Fibroblast of the aortic adventitia (primary cell): ENCODE measurements at places on chromosomes 2 and 18. TPM values are rescaled to one million over a fixed set of nuclear protein-coding genes. Genes with fewer than 3 reads are reported as not detected.

ARHGEF4 gene
- total RNA-seq: 5.2 and 9.8 TPM in 2 replicates

C2orf81 gene
- total RNA-seq: 1.9 and 2.8 TPM in 2 replicates

VIL1 gene
- not detected in 2 replicates for total RNA-seq

- DNase-seq: no peak
These were observed 24.4 kb upstream of the DTNB start for GRCh38 chr2:25697559-25698341.

DNA sequence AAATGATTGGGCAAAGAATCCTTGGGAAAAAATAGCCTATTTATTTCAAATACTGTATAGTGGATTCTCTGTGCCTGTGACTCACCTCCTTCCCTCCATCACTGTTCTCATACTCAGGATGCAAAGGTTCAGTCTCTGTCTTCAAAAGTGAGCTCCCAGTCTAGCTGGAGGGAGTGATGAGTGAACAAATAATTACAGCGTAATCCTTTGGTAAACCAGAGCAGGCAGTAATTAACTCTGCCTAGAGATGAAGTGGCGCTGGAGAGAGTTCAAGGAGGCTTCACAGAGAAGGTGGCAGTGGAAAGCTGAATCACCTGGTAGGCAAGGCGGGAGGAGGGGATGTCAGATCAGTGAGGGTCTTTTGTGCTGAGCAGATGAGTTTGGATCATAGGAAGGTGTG lies 6.5 kb downstream of the DGUOK start:
- DNase-seq: no peak

DNA sequence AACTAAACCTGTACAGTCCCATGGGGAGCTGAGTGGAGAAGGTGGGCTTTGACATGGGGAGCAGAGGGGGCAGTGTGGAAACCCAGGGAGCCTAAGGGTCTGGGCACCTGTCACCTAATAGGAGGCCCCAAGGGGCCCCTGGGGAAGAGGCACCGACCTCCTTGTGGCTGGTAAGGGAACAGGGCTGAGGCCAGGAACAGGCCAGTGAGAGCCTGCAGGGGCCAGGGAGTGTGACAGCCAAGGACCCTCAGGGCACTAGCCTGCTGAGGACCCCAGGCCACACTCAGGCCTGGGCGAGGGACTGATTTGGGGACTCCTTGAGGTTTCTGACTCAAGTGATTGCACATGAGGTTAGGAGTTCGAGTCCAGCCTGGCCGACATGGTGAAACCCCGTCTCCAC lies 24.5 kb upstream of the ALPP start:
- DNase-seq: no peak

GRCh38 chr18:2150566-2150965 lies 420.7 kb downstream of the METTL4 start:
- DNase-seq: peak; percentile 76

DNA sequence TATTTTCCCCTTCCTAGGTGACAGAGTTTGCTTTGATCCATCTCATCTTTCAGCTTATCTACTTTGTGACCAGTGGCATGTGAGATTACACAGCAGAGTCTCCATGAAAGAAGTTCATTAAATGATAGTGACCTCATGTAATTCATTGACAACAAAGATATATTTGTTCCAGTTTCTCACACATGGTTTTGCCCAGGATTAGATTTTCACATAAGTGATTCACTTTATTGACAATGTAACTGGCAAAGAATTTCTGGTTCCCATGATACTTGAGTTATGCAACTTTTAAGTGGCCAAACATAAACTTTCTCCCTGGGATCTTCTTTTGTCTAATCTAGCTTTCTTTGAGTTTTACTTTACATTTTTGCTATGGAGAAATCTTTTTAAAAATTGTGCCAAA lies 50.0 kb downstream of the MC4R start:
- no peak for DNase-seq

DNA sequence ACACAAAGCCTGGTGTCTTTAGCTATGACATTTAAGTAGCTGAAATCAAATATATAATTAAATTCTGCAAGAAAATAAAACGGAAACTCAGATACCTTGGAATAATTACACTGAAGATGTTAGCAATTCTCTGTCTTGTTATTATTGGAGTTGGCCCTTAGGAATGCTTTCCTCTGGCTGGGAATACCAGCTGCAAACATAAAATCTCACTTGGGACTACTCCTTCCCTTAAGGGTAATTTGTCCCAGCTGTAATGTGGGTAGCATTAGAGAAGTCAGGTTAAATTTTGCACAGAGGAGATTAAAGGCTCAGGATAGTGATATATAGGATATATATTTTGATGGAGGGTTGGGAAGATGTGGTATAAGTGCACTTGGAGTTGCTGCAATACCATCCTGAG lies 37.3 kb upstream of the GRP start:
- DNase-seq: no peak

DNA sequence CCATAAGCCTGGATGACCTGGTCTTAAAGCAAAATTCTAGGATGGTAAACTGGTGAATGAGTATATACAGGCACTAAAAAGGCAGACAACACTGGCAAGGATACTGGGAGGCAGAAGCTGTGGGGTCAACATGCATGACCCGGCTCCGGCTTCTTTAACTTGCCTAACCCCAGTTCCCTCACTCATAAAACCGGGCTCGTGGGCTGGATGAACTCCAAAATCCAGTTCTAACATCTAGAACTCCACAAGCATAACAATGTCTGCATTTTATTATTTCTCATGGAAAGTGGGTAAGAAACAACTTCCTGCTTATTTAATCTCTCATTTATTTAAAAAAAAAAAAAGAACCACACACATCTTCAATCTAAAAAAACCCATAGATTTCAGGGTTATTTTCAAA lies 57.3 kb downstream of the FARSB start:
- DNase-seq: no peak

DNA sequence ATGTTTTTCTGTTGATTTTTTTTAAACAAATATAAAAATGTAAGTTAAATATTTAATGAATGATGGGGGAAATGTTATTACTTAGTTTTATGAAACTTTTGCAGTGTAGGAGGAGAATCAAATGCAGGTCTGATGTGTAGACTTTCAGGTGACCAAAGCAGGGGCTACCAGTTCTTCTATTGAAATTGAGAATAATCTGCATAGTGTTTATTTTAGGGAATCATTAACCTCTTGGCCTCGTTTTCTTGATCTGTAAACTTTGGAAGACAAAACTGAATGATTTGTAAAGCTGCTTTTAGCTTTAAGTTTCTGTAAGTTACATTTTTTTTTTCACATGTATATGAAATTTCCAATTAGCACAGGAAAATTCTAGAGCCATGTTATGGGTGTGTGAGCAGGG lies 99.2 kb downstream of the R3HDM1 start:
- no peak for DNase-seq

DNA sequence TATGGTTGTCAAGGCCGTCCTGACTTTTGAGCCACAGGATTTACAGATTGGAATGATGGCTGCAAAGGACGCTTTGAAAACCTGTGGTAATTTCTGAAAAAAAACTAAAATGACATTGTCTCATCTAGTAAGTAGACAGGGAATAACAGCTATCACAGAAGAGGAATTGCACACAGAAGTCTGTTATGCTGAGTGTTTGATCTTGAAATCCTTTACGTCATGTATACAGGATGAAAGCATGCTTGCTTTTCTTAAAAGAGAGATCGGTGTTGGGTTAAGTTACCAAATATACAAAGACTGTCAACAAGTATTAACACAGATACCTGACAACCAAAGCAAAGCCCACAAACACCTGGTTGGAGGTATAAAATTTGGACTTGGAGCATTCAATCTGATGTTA lies 12.6 kb upstream of the SRSF7 start:
- no peak for DNase-seq

DNA sequence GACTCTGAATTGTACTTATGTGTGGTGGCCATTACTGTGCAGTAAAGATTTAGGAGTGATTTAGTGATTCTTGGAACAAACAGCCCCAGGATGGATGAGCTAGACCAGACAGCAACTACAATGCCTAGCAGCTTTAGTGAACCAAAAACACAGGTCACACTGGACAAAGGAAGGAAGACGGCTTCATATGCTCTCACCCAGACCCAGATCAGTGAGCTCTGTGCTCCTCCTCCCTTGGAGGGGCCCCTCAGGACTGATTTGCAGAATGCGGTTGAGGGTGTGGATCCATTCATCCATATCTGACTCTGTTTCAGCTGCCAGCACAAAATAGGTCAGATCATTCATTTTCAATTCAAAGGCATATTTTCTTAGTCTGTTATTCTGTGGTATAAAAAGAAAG lies 159.7 kb upstream of the CCDC195 start:
- no peak for DNase-seq

- DNase-seq: no peak
These were observed 395.5 kb upstream of the HNRNPA3 start for GRCh38 chr2:176817061-176817565.
